ENCODE measurements at places on chromosomes 2 and 18.

GRCh38 chr2:217477583-217477982, 525.2 kb downstream of the TNS1 start:
- DNase-seq, result no peak

- DNase-seq, result no peak
These were observed 13.7 kb downstream of the WNT10A start for GRCh38 chr2:218894151-218894879.

GRCh38 chr18:2654928-2655177, 673 bp upstream of the SMCHD1 start:
- peak; percentile 64 for DNase-seq

DNA sequence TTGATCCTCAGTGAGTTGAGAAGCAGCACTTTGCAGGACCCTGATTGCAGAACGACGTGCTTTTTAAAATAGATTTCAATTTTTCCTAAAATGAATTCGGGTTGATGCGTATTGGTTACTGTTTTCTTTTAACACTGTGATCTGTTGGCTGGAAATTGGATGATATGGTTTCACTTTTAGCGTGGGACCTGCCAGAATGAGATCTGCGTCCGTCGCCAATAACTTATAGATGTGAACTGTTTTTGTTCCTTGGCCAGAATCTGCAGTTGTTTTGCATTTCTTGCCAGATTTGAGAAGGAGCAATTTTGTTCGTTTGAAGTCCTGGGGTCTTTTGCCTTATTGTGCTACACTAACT, 703 bp downstream of the UGGT1 start:
- no peak for DNase-seq

DNA sequence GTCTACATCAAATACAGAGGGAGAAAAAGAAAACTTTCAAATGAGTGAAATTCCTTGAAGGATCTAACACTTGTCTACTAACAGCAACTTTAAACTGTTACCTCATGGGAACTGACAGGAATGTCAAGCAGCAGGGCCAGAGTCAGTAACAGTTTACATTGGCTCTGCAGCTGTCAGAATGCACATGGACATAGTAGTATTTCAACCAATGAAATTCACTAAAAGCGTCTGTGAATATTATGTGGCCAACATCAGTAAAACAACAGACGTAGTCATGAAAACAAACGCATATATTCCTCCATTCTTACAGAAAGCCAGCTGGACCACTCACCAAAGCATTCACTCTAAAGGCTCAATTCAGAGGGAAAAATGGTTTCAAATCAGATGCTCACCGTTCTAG, 79.3 kb upstream of the RNU4ATAC start:
- DNase-seq, result no peak

Measured in stimulated activated CD8-positive, alpha-beta memory T cell treated with anti-CD3 and anti-CD28 coated beads, Interleukin-4, amount 100 ng/mL, for 24 hours (primary cell).